ENCODE measurements at places on chromosomes 6 and 20.

DNA sequence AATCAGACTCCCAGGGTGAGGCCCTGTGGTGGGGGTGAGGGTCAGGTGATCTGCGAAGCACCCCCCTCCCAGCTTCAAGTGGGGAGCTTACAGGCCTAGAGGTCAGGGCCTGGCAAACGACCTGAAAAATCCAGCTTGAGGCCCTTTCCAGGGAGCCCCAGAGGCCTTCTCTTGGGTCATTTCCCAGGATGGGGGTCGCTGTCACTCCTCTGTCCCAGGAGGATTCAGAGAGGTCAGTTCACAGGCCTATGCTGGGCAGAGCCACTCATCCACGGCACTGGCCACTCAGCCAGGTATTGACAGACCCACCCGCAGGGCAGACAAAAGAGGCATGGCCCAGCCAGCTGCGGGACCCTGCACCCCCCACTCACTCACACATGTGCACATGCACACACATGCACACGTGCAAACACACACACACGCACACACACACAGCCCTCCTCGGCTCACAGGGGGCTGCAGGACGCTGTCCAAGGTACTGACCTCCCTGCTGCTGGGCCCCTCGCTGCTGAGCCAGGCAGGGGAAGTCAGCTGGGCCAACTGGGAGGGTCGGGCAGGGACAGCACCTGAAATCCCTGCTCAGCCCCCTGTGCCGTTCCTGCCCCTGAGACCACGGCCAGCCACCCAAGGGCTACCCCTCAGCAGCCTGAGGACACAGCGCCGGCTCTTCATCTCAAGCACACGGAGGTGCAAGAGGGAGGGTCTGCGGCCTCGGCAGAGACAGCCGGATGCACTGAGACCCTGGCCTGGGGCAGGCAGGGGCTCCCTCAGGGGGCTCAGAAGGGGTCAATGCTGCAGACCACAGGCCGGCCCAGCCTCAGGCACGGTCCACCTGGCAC, 113.8 kb downstream of the TAF4 start:
- DNase-seq: no peak

GRCh38 chr6:121579478-121579877, 144.0 kb downstream of the GJA1 start:
- no peak for DNase-seq

DNA sequence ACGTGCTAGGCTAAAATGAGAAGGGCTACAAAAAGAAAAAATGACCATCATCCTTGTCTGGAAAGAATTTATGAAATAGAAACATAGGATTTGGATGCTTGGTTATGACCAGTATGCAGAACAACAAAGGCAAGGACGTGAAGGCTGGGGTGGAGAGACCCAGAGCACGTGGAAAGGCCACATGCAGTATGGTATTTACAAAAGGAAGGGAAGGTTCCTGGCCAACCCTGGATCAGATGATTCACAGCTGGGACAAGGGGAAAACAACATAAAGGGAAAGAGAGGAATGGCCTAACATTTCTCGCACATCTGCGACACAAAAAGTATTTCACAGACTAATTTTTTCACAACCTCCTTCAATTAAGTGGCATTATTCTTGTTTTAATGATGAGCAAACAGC, 8.2 kb downstream of the STX7 start:
- no peak for DNase-seq

DNA sequence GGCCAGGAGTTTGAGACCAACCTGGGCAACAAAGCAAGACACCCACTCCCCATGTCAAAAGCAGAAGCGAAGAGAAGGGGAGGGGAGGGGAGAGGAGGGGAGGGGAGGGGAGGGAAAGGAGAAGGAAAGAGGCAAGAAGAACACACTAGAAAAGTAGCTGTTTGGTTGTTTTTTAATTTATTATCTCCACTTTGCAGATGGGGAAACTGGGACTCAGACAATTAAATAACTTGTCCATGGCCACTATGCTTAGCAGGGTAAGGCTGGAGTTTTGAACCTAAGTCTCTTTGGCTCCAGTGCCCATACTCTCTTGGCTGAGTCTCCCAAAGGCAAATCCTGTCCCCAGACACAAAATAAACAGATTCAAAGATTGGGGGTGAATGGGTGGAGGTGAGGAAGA, 12.4 kb upstream of the GHRH start:
- no peak for DNase-seq

DNA sequence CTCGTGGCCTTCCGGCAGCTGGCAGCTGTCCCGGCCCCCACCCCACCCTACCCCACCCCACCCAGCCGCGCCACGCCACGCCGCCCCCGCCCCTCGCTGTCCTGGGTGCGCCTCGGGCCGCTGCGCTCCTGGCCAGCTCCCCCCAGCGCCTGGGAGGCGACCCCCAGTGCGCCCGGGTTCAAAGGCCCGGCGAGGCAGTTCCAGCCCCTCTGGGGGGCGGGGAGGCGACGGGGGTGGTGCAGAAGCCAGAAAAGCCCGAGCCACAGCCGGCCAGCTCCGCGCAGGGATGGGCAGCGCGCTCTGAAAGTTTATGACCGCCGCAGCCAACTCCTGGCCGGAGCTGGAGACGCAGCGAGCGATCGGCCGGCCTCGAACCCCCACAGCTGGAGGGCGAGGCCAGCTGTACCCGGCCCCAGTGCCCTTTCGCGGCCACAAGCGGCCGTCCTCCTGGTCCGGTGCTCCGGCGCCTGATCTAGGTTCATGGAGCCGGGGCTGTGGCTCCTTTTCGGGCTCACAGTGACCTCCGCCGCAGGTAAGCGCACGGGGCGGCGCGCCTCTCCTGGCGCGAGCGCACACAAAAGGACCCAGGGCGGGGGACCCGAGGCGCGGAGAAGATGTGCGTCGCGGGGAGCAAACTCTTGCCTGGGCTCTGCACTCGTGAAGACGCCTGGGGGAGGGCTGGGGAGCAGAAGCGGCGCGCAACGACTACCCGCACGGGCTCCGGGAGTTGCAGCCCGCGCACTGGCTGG, at the start of gene EDN3:
Gene EDN3 (plus strand): TSS at position 279 of the 749 bp plus-strand sequence. CDS start 202 bp downstream, at position 481.
- DNase-seq: no peak

DNA sequence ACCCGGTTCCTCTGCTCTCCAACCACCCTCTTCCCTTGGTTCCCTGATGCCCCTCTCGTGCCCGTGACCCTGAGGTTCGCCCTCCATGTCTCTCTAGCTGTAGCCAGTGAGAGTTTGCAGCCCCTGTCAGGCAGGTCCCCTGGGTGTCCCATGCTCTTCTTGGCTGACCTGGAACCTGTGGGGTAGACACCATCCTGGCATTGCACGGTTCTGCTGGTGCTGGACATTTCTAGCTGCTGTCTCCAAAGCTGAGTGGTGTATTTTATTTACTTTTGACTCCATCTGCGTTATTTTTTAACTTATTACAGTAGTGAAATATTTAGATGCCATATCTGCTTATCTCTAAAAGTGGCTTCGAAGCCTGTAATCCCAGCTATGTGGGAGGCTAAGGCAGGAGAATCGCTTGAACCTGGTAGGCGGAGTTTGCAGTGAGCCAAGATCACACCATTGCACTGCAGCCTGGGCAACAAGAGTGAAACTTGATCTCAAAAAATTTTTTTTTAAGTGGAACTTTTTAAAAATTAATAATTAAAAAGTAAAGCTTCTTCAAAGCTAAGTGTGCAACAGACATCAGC, 12.5 kb downstream of the ENTPD6 start:
- DNase-seq: no peak

DNA sequence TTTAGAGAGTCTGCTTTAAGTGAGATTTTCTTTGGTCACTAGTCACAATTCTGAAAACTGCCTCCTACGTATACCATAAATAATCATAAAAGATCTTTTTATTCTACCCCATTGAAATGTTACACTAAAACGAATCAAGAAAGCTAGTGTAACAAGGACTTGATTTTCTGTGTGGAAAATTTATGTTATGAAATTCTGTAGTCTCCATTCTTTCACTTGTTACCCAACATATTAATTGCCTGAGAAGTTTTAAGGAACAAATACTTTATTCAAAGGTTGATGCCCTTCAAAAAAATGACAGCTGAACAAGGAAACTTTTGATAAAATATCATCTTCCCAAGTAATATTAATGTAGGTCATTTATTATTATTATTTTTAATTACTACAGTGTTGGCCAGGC, 13.3 kb upstream of the HBS1L start:
- no peak for DNase-seq

DNA sequence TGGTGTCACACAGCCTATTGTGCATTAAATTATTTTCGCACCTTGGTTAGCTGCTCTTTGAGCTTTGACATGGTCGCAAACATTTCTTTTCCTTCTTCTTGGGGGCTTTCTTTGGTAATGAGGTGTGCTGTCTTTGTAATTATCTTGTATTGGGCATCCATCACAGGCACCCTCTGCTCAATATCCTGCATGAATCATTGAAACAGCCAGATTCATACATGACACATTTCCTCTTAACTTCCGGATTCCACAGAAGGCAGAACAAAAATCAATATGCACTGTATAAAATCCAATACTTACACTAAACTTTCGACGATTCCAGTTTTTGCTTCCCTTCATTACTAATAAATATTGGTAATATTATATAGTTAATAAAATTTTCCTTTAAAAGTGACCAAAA, 175.6 kb downstream of the SYNE1 start:
- no peak for DNase-seq

DNA sequence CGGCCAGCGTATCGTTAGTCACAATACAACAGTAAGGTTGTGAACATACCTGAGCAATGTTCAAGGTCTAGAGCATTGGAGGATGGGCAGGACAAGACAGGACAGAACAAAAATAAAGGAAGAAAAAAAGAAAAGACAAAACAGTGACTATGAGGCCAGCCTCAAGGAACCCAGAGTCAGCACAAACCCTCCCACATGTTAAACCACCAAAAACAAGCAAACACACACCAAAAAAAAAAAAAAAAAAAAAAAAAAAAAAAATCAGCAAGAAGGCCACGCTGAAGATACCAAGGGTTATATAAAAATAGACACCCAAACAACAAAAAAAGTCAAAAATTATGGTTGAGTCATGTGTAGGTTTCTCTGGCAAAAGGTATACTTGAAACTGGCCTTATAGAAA, 12.8 kb downstream of the MED23 start:
- no peak for DNase-seq

DNA sequence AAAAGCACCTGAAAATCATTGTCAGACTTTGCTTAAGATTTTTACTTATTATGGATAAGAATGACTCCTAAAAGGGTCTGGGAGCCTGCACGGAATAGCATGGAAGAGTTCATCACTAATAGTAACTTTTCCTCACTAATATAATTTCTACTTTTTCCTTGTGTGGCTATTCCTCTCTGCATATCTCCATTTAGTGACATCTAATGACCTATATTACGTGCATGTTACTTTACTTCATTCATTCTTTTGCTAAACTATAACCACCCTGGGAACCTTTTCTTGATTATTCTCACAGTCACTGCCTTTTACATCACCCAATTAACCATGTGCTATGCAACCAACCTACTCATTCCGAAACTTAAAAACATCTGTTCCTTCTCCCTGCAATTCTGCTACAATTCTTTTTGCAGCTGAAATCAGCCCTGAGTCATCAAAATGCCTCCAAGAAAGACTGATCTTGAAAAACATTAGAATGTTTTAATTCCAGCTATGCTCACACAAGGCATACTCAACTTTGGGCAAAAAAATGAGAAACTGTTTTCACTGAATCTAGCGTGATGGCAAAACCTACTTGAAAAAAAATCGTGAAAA, 313.3 kb downstream of the RNGTT start:
- no peak for DNase-seq

GRCh38 chr6:138618168-138618567, 118.9 kb upstream of the NHSL1 start:
- no peak for DNase-seq

GRCh38 chr6:118248171-118248570, 299.9 kb upstream of the PLN start:
- DNase-seq: no peak

DNA sequence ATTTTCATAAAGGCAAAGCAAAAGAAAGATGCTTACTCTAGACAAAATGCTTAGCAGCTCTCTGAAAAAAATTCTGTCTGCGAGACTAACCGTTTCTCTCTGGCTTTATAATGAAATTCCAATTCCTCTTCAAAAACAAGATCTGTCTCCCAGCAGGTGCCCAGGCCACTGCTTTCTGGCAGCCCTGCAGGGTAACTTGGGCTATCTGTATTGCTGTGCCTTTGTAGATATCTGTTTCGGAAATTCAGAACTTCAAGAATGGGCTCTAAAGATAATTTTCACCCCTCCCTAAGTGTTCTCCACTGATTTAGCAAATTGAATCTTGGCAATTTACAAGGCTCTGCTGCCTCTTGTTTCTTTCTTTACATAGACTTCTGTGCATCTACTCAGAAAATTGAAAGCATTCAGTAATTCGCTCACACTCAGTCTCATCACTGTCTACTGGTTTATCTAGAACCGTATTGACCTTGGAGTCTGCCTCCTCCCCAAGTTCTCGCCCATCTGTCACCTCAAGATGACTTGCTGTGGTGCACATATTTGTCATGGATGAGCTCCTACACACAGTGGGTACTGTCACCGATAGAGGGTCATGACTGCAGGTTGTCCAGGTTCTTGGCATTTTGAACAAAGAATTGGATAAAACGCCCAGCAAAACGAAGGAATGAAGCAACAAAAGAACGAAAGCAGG, 26.4 kb upstream of the FABP7 start:
- no peak for DNase-seq

- no peak for DNase-seq
Observed at GRCh38 chr6:167400482-167401138, 75.7 kb downstream of the TTLL2 start.

- no peak for DNase-seq
Observed at GRCh38 chr6:139569566-139569965, 195.1 kb upstream of the CITED2 start.

DNA sequence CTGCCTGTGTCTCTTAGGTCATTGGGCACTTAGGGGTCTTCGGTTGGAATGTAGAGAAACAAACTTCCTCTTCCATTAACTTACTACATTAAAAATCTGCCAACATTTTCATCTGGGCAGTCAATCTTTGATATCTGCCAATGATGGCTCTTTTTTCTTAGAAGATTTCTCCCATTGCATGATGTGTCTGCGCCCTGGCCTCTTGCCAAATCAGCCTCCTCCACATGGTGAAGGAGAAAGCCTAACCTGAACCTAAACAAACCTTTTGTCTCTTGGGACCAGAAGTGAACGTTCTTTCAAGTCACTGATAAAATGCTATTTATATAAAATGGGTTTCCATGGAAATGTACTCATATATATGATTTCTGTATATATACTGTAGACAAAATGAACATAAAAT, 998.9 kb upstream of the GJE1 start:
- no peak for DNase-seq

DNA sequence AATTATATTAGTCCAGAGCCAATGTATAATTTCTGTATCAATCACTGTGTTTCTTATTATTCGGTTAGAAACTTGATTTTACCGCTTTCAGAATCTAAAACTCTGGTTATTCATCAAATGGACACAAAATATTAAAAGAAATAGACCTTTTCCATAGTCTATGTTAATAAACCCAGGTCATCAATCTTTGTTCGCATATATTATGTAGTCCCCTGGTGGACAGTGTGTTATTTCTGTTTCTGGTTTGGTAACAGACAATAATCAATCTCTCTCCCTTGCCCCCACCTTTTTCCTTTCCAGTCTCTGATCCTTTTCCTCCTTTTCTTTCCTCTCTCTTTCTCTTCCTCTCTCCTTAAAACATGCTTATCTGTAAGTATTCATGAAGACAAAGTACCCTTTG, 139.0 kb downstream of the FLRT3 start:
- DNase-seq: no peak

All from activated CD4-positive, alpha-beta T cell treated with anti-CD3 and anti-CD28 coated beads, Interleukin-2, amount 50 U/mL, for 4 hours (primary cell).